Type B pancreatic cell (in vitro differentiated cells): ENCODE measurements at places on chromosomes 12 and 14.

GRCh38 chr14:63436286-63437098 lies 106.7 kb downstream of the PPP2R5E start:
- DNase-seq: no peak

DNA sequence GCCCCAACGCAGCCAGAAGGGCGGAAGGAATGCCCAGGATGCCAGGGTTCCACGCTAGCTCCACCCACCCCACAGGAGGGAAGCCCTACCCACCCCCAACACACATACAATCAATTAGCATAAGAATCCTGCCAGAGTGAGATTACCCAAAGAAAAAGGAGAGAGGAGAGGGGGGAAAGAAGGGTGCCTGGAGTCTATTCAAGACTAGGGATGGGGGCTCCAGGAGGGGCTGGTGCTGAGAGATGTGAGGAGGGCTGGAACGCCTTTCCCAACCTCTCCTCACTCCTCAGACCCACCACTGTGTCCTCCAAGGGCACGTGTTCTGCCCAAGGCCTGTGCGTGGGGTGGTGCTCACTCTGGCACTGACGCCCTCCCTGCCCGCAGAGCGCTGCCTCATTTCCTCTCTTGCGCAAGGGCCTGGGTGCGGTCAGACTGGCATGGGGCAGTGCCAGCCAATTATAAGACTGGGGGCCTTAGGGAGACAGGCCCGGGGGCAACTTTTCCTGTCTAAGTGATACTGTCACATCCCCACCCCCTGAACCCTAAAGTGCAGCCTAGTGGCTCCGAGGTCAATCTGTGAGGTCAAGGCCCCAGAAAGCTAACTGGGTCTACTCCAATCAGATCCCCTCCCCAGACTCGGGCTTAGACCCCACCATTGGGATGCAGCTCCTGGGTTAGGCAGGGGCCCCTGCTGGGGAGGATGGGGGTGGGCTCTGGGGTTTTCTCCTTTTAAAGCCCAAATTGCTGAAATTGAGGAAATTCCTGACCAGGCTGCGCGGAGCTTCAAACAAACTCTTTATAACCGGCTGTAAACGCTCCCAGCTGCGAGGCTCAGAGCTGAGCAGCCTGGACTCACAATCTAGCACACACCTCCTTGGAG lies 10.2 kb upstream of the ITGB7 start:
- no peak for DNase-seq

- DNase-seq: no peak
Observed at GRCh38 chr12:91920276-91920675, 225.4 kb downstream of the BTG1 start.

- DNase-seq: no peak
Observed at GRCh38 chr12:114018669-114019068, 52.5 kb upstream of the RBM19 start.

DNA sequence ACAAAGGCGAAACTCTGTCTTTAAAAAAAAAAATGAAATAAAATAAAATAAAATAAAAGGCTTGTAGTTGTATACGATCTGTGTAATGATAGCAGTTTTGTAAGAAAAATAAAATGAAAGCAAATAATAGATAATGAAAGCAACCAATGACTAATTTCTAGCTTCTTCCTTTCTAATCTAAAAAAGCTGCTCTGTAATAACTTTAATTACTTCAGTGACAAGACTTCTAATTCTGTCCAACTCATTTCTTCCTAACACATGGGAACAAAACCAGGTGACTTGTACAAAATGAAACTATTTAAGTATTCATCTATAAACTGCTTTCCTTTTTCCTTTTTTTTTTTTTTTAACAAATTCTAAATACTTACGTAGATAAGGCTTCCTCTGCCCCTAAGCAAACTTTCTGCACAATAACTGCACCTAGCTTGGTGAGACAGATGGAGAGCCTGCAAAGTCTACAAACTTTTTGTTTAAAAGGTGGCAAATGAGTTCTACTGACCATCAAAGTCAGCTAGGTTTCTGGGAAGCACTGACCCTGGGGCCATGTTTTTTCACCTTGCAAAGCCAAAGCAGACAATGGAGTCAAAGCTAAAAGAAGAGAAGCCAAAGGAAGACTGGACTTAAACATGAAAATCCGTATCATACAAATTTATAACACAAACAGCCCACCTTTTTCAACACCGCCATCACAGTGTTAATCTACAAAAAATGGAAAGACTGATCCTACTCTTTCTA lies 28.2 kb downstream of the DENND5B start:
- no peak for DNase-seq

- DNase-seq: no peak
Observed at GRCh38 chr14:31320922-31321766, 99.2 kb downstream of the HEATR5A start.

DNA sequence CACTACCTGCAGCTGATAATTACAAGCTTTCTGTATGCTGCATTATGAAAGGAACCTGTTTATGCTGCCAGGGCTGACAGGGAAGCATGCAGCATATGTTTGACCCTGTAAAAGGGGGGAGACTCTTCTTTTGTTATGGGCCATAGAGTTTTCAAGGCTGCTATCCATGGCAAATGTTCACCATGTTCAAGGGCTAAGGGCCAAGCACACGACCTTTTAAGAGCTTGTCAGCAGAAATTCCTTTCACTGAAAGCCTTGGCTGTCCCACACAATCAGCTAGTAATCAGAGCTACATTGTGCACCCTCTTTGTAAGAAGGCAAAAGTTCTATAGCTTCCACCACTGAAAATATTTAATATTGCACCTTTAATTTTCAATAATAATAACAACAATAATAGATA lies 74.2 kb upstream of the MBIP start:
- DNase-seq: no peak

- no peak for DNase-seq
Observed at GRCh38 chr12:120643574-120643973, 3.1 kb downstream of the CABP1 start.

DNA sequence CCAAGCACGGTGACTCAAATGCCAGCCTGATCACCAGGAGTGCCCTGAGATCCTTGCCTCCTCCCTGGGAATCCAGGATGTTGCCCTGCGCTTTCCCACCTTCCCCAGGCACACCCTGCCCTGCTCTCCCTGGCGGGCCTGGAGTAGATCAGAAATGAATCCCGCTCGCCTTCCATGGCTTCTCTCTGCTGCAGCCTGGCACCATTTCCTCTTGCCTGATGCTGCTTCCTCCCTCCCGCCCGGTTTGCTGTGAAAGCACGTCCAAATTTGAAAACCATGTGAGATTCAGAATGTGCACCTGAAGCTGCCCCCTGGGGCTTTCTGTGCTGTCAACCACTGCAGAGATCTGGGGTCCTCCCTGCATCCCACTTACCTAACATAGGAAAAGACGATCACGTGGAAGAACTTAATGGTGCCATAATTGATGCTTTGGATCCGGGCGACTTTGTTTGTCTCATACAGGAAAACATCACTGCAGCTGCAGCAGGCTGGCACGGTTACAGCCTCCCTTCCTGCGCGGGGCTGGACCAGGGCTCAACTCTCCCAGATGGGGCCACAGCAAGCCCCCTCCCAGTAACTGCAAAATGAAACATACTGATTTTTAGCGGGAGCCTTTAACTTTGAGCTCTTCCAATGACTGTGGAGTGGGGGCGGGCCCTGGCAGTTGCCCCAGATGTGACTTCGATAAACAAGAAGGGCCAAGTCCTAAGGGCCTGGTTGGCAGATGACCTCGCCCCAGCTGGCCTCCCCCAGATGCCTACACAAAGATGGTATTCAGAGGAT lies 24.9 kb upstream of the C12orf76 start:
- DNase-seq: no peak

DNA sequence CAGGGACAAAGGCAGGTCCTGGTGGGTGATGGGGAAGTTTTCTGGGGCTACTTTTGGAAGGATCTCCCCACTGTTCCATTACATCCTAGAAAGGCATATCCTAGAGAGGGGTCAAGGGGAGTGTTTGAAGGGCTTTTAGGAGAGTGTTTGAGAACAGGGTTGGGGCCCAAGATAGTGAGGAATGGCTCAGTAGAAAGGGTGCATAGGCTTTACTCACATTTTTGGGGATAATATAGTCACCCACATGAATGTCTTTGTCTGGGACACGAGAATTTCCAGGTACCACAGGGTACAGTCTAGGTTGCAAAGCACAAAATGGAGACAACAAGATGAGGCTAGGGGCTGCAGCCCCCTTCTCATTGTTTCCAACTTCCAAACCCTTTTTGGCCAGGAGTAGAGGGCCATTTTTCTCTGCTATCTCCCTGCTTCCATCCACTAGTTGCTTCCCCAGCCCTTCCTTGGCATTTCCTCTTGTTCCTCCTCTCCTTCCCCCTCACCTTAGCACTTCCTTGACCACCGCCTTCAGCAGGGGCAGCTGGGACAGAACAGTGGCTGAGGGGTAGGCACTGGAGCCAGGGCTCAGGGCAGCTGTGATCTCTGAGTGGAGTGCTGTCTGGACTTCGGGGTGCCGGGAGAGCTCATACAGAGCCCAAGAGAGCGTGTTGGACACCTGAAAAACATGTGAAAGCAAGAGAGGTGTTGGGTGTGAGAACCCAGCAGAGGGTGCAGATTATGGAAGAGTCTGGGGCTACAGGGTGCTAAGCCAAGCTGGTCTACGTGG lies 2.8 kb downstream of the CYP27B1 start:
- DNase-seq: no peak

DNA sequence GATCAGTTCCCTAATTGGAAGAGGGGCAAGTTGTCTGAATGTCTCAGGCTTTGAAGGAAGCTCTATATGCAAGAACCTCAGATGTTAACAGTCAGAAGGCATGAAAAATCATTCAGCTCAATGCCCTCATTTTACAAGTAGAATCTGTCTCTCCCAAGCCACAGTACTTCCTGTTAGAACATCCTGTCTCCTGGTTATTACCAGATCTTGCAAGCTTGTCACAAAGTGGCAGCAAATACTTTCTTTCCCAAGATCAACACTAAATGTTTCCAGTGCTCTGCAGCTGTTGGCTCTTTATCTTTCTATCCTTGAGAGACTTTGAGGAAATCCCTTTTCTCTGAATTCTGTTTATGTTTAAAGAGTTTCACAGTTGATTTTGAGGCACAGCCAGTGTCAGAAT lies 235.5 kb downstream of the AKAP6 start:
- no peak for DNase-seq
